ENCODE measurements at places on chromosomes 12 and 14.
A peak's percentile ranks its signal among the peaks of the same experiment; 100 is the strongest.

DNA sequence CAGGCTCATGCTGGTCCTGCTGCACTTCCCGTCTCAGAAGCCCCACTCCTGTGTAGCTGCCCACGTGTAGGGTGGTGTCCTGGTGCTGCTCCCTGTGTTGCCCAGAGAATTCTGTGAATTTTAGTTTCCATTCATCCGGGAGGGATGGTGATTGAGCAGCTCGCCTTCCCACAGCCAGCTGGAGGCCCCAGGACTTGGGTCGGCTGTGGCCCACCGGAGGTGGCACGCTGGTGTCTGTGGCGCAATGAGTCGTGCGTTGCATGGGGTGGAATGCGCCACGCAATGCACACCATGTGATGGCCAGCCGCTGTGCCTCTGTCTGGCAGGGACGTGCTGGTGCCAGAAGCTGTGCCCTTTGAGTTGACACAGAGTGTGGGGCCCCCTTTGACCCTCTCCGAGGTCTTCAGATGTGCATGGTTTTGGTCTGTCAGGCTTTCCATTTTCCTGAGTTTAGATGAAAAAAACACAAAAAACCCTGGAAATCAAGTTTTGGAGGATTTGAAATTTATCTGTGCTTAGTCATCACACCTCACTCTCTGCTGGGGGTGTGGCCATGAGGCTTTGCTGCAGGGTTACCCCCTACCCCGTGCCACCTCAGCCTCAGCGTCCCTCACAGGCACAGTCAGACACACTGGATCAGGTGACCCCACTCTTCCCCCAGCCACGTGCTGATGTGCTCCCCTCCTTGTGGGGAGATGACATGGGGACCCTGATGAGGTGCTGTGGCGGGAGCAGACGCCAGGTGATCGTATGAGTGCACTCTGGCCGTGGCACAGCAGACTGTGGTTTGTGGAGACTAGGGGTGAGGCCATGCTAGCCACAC lies 64.6 kb downstream of the EP400 start:
- no peak for DNase-seq

DNA sequence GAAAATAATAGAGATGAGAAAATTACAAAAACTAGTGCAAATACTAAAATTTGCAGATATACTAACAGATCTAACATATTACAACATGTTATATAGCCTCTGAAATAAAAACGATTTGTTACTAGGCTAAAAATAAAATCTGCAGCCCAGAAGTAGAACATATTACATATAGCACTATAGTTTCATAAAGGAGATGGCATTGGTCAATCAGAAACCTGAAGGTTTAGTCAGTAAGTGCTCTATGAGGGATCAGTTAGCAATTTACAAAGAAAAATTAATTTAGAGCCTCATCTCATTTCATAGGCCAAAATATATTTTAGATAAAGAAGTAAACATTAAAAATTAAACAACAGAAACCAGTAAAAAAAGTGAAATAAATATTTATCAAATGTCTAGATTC lies 41.0 kb downstream of the IFNG-AS1 start:
- no peak for DNase-seq

DNA sequence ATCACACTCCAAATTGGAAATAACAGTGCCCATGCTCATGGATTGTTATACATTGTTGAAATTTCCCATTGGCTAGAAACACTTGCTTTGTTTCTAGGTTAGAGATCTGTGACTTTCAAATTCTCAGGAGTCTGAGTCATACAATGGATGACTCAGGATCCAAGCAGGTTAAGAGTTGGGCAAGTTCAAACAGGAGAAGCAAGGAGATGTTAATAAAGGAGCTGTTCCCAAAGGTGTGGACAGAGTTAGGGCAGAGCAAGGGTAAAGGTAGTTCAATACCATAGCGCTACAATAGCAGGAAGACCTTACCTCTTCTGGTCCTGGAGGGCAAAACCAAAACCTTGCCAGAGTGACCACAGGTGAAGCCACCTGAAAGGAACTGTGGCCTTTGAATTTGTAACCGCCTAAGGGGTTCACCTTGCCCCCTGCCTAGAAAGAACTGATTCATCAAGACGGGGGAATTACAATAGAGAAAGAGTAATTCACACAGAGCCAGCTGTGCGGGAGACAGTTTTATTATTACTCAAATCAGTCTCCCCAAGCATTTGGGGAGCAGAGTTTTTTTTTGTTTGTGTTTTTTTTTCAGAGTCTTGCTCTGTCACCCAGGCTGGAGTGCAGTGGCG lies 4.2 kb upstream of the AMN1 start:
- DNase-seq: no peak

GRCh38 chr12:113961921-113962710 lies 4.0 kb downstream of the RBM19 start:
- DNase-seq: no peak

- no peak for DNase-seq
These were observed 86.1 kb downstream of the SLC24A4 start for GRCh38 chr14:92409043-92409442.

DNA sequence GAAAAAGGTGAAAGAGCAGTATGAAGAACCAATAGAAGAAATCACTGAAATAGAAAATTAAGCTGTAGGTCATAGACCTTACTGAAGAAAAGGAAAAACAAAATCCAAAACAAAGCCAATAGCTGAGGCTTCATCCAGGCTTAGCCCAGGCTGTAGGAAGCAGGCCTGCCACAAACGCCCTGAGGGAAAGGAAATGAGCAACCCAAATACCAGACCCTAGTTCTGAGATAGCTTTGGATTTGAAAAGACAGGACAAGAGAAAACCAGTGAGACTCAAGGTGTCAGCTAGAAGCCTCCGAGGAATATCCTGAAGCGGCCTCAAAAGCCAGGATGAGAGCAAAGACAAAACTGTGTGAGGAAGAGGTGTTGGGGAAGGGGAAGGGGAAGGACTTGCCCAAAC lies 79.2 kb downstream of the FERMT2 start:
- DNase-seq: no peak

DNA sequence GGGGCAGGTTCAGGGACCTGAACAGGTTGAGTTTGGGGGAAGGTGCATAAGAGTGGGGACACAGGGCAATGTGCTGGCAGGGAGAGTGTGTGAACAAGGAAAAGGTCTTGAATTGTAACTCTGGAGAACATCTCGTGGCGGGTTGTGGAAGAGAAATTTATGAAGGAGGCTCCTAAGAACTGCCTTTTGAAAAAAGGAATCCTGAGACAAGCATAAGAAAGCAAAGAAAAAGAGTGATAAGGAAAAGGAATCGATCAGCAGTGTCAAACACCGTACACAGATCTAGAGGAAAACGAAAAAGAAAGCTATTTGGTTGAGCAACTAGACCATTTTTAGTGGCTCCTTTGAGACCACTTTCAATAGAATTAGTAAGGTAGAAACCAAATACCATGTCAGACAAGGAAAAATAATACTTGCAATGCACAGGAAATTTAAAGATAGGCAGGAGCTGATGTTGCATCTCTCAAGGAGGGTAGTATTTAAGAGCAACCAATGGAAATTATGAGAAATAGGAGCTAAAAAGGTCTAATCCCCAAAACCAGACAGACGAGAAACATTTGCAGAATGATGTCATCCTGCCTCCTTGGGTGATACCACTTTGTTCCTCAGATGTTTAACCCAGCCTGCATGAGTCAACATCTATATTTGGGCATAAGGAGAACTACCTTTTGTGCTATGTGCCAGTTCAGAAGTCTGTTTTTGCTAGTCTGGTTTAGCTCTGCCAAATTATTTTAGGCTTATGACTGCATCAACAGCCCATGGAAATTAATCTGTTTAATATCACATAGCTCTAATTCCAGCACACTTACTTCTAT lies 64.5 kb upstream of the STK38L start:
- DNase-seq: no peak

DNA sequence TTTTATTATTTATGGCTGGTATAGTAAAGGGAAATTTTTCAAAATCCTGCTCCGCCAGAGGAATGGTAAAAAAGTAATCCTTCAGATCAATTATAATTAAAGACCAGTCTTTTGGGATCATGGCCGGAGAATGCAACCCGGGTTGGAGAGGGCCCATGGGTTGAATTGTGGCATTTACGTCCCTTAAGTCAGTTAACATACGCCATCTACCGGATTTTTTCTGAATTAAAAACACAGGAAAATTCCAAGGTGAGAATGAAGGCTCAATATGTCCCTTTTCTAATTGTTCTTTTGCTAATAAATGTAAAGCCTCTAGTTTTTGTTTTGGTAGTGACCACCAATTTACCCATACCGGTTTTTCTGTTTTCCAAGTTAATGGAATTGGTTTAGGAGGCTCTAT lies 602.8 kb downstream of the ALG10 start:
- DNase-seq: no peak

GRCh38 chr12:40010899-40011774 lies 94.7 kb downstream of the SLC2A13 start:
- no peak for DNase-seq

GRCh38 chr12:64160711-64161060 lies 61.4 kb downstream of the KICS2 start:
- DNase-seq: no peak

- DNase-seq: no peak
These were observed 3.8 kb downstream of the GXYLT1 start for GRCh38 chr12:42140901-42141300.

DNA sequence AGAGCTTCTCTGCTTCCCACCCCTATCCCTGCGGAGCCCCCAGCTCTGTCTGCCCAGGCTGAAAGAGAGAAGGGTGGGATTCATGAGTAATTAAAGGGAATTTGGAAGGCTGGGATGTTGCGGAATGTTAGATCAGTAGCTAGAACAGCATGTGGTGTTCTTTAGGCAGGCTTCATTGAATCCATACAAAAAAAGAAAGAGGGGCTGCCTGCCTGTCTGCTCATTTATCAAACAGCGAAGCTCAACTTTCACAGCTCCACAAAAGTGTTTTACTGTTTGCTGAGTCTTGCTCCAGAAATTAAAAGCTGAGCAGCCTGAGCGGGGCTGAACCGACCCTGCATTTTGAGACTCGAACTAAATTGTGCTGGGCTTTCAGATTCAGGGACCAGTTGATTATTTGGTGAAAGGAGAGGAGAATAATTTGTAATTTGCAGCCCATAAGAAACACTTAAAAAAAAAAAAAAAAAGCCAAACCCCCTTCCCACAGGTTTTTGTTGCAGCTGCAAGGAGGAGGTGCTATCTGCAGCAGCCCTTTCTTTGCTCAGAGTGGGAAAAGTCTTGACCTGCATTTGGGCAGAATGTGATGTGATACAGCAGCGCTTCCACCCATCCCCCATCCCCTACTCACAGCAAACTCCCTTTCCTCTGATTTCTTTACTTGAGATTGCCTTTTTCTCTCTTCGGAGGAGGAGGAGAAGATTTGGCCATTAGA lies 89.7 kb downstream of the RFX4 start:
- no peak for DNase-seq

DNA sequence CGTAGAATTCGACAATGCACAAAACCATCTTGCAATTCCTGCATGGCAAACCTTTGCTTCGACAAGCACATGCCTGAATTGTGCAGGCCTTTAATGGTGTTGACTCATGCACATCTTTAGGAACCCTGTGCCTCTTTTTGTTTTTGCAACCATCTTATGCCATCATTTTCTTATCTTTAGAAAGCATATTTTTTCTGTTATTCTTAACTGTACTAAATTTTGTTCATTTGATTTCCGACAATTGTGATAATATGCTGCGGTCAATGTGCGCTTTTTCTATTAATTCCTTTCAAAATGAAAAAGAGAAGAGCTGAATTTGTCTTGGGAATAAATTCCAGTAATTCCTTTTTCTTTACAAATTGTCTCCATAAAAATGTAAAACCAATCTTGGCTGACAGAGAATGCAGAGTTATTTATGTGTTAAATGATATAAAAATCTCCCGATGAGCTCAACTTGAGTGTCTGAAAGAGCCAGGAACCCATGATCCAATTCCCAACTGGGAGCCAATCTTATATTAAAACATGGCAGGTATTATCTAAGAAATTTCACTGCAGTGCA lies 20.1 kb upstream of the CDK17 start:
- DNase-seq: no peak

GRCh38 chr12:10385166-10385613 lies 4.7 kb downstream of the KLRK1 start:
- no peak for DNase-seq

GRCh38 chr14:96727073-96727472 lies 70.1 kb upstream of the VRK1 start:
- DNase-seq: no peak

- DNase-seq: no peak
These were observed 35.9 kb upstream of the CEP83 start for GRCh38 chr12:94495445-94496115.

DNA sequence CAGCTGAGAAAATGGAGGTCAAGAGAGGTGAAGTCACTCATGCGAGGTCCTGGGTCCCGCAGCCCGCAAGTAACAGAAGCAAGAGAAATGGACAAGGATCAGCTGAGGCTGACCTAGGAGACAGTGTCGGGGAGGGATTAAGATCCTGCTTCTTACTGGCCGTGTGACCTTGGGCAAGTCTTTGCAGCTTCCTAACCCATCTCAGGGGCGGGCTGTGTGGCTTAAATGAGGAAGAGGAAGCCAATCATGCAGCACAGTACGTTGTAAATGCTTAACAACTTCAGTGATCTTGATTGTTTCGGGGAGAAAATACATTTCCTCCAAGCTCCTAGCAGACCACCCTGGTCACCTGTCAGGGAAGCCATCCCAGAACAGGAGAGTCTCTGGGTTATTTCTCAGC lies 7.1 kb upstream of the PGF start:
- peak; percentile 50 for DNase-seq

DNA sequence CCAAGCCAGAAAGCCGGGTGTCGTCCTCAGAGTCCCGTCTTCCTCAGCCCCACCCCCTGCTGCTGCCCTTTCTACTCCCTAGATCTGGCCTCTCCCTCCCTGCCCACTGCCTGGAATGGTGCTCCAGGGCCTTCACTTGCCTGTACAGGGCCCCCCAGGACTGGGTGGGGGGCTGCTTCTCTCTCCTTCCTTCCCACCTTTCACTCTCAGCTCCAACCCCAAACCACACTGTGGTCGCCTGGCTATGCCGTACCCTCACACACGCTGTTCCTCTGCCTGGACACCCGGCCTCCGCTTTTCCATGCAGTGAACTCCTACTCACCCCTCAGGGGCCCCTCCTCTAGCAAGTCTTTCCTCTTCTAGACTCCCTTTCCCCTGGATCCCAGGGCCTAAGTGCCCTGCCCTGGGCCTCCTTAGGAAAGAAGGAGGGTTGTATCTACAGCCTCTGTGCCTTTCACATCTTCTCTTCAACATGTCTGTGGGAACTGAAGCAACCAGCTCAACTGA lies 25.5 kb upstream of the DIO3 start:
- no peak for DNase-seq

- no peak for DNase-seq
These were observed 41.5 kb downstream of the SPPL3 start for GRCh38 chr12:120862664-120863063.

GRCh38 chr12:19110221-19110940 lies 19.2 kb upstream of the PLEKHA5 start:
- no peak for DNase-seq

- DNase-seq: peak; percentile 64
These were observed 29.9 kb upstream of the SLC38A2 start for GRCh38 chr12:46402451-46402850.

DNA sequence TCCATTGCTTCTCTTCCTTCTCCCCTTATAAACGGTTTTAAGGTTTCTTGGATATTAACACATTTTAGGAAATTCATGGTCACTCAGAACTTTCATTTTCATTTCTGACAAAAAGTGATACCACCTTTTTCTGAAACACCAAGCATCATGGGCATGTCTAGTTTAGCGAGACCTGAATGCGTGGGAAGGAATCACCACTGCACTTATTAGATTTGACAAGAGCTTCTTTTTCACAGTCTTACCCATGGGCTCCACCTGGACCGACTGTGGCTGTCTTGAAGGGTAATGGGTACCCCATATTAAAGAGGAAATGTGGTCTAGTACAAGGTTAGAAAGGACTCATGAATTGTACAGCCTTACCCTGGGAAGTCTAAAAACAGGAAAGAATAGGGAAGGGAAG lies 95.4 kb downstream of the KCNK10 start:
- DNase-seq: no peak
